ENCODE measurements at places on chromosomes 11 and 22. TPM values are rescaled to one million over a fixed set of nuclear protein-coding genes. Genes with fewer than 3 reads are reported as not detected.

- H3K4me3 ChIP-seq: no peak overlapping the region
- no peaks in the 10 kb centered on the region for H3K36me3 ChIP-seq
- H3K27me3 ChIP-seq: no peaks in the 10 kb centered on the region
- H3K4me1 ChIP-seq: no peaks in the 10 kb centered on the region
- DNase-seq: no peak
- H3K27ac ChIP-seq: no peak overlapping the region
These were observed 733.0 kb upstream of the KIRREL3 start for GRCh38 chr11:127733552-127733951.

DNA sequence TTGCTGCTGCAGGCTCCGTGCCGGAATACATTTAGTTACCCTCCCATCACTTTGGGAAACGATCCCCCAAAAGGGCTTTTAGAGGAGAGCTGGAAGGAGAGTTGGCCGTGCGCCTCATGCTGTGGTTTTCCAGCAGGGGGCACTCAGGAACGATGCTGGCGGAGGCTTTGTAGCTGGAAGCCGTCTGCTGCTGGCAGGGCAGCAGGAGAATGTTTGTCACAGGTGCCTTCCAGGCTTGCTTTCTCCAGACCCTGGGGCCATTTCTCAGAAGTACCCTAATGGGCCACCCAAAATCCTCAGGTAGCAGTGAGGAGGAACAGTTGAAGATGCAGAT, 30.0 kb upstream of the CABP7 start:
- H3K27me3 ChIP-seq: no peaks in the 10 kb centered on the region
- no peak for DNase-seq
- H3K4me3 ChIP-seq: no peak overlapping the region
- H3K4me1 ChIP-seq: no peaks in the 10 kb centered on the region

- H3K27me3 ChIP-seq: no peaks in the 10 kb centered on the region
- peaks cover 54% of the 10 kb centered on the region for H3K4me1 ChIP-seq
These were observed 1.6 kb downstream of the CPT1A start for GRCh38 chr11:68839911-68840641.

DNA sequence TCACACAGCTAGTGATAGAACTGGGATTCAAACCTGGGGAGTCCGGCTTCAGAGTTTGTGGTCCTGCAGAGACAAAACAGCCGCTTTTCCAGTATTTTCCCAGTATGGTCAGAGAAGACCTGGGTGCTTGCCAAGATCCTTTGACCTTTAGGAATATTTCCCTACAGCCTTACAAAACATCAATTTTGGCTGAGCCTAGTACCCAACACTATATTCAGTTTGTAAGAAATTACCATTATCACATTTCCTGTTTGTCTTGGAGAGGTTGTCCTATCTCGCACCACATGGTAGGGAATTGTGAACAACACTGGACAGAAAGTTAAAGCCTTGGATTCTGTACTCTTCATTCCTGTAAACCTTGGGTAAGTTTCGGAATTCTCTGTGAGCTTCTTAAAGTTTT, 10.7 kb upstream of the NEU3 start:
- no peak for DNase-seq
- peaks cover 59% of the 10 kb centered on the region for H3K36me3 ChIP-seq
- no peak overlapping the region for H3K27ac ChIP-seq
- no peaks in the 10 kb centered on the region for H3K27me3 ChIP-seq
- H3K4me1 ChIP-seq: peaks cover 8% of the 10 kb centered on the region

DNA sequence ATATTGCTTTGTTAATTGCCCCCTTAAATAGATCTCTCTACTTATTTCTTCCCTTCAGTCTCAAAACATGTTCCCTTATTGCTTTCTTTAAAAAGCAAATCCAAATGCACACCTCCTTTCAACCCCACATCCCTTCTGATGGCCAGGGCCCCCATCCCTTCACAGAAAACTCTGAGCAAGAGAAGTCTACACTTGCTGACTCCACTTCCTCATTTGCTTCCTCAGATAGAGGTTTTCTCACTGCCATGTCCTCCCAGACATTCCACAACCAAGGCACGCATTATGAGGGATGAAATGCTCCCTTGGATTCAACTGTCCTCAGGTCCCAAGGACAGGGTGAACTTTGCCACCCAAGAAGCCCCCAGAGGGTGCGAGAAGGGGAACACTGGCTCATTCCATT, 43.1 kb downstream of the CSNK2A3 start:
- no peaks in the 10 kb centered on the region for H3K27me3 ChIP-seq
- no peak overlapping the region for H3K27ac ChIP-seq
- H3K4me3 ChIP-seq: no peak overlapping the region
- DNase-seq: no peak
- H3K4me1 ChIP-seq: peaks cover 4% of the 10 kb centered on the region
- no peaks in the 10 kb centered on the region for H3K36me3 ChIP-seq

GRCh38 chr11:76704171-76704948, 33.8 kb upstream of the LRRC32 start:
- no peaks in the 10 kb centered on the region for H3K36me3 ChIP-seq
- H3K4me3 ChIP-seq: no peak overlapping the region
- H3K27ac ChIP-seq: no peak overlapping the region
- H3K4me1 ChIP-seq: no peaks in the 10 kb centered on the region

GRCh38 chr11:59756558-59756840, 1.3 kb downstream of the STX3 start:
- peaks cover 3% of the 10 kb centered on the region for H3K36me3 ChIP-seq
- H3K4me1 ChIP-seq: peaks cover 28% of the 10 kb centered on the region
- DNase-seq: no peak

DNA sequence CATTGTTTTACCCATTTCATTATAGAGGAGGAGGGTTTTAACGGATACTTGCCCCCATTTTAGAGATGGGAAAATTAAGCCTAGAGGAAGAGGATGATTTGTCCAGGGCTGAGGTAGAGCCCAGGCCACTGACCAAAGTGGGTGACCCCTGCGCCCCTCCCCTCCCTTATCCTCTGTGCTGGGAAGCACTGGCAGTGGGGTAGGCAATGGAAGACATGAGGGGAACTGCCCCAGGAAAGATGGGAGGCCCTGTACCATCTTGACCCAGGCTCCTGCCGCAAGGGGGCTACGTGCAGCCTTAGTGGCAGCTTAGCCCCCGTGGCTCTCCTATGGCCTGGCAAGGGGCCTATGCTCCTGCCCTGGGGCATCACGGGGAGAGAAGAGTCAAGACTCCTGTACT, 76.4 kb upstream of the MYOD1 start:
- no peaks in the 10 kb centered on the region for H3K4me1 ChIP-seq
- no peak overlapping the region for H3K4me3 ChIP-seq
- H3K27me3 ChIP-seq: no peaks in the 10 kb centered on the region
- no peak for DNase-seq
- no peak overlapping the region for H3K27ac ChIP-seq

GRCh38 chr11:67406969-67407687, 3.2 kb downstream of the TBC1D10C start:
- H3K27me3 ChIP-seq: no peaks in the 10 kb centered on the region
- H3K4me3 ChIP-seq: peak overlapping the region; percentile 60
- H3K4me1 ChIP-seq: peaks cover 92% of the 10 kb centered on the region
- no peak for DNase-seq
- peaks cover 36% of the 10 kb centered on the region for H3K36me3 ChIP-seq

GRCh38 chr11:69912911-69913451, 93.8 kb upstream of the FGF3 start:
- DNase-seq: no peak
- no peaks in the 10 kb centered on the region for H3K36me3 ChIP-seq
- H3K27ac ChIP-seq: no peak overlapping the region
- H3K27me3 ChIP-seq: peaks cover 16% of the 10 kb centered on the region
- no peak overlapping the region for H3K4me3 ChIP-seq
- H3K4me1 ChIP-seq: no peaks in the 10 kb centered on the region

- DNase-seq: no peak
- no peaks in the 10 kb centered on the region for H3K36me3 ChIP-seq
- H3K4me3 ChIP-seq: no peak overlapping the region
- H3K4me1 ChIP-seq: no peaks in the 10 kb centered on the region
- H3K27me3 ChIP-seq: no peaks in the 10 kb centered on the region
These were observed 276.5 kb upstream of the MTNR1B start for GRCh38 chr11:92692826-92693546.

- peaks cover 93% of the 10 kb centered on the region for H3K4me1 ChIP-seq
- peak overlapping the region; percentile 72 for H3K4me3 ChIP-seq
- no peaks in the 10 kb centered on the region for H3K27me3 ChIP-seq
- H3K36me3 ChIP-seq: peaks cover 12% of the 10 kb centered on the region
These were observed 12.0 kb downstream of the TBC1D22A start for GRCh38 chr22:46774253-46774979.

GRCh38 chr11:45726493-45727054, 61.2 kb upstream of the CHST1 start:
- H3K27ac ChIP-seq: no peak overlapping the region
- no peak overlapping the region for H3K4me3 ChIP-seq

GRCh38 chr22:43377896-43378704, 33.7 kb upstream of the MPPED1 start:
- DNase-seq: no peak
- peaks cover 44% of the 10 kb centered on the region for H3K27me3 ChIP-seq
- no peak overlapping the region for H3K4me3 ChIP-seq
- H3K36me3 ChIP-seq: no peaks in the 10 kb centered on the region
- H3K27ac ChIP-seq: no peak overlapping the region

GRCh38 chr11:125110506-125110905, 920 bp downstream of the TMEM218 start:
- DNase-seq: no peak
- H3K4me3 ChIP-seq: peak overlapping the region; percentile 98
- H3K27ac ChIP-seq: peak overlapping the region; percentile 97
- H3K4me1 ChIP-seq: peaks cover 23% of the 10 kb centered on the region
- H3K36me3 ChIP-seq: peaks cover 10% of the 10 kb centered on the region
- H3K27me3 ChIP-seq: peaks cover 2% of the 10 kb centered on the region

GRCh38 chr22:41157083-41157482, 48.0 kb upstream of the L3MBTL2 start:
- DNase-seq: no peak
- no peaks in the 10 kb centered on the region for H3K27me3 ChIP-seq
- H3K27ac ChIP-seq: no peak overlapping the region
- H3K4me1 ChIP-seq: no peaks in the 10 kb centered on the region
- peaks cover 94% of the 10 kb centered on the region for H3K36me3 ChIP-seq

DNA sequence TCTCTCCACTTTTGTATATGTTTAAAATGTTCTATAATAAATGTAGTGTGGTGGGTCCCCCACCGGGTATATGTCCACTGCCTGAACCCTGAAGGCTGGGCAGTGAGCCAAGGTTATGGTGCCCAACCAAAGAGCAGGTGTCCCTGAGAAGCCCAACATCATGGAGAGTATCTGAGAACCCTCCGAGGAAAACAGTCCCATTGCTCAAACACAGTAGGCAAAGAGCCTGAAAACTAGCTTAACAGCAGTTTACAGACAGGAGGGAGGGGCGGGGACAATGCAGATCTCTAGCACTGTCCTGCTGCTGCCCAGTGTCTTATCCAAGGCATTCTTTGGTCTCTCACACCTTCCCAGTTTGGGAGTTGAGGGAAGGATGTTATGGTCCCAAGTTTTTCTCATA, 91.0 kb downstream of the TMPRSS5 start:
- no peak overlapping the region for H3K4me3 ChIP-seq
- no peak overlapping the region for H3K27ac ChIP-seq
- DNase-seq: no peak
- H3K36me3 ChIP-seq: no peaks in the 10 kb centered on the region

DNA sequence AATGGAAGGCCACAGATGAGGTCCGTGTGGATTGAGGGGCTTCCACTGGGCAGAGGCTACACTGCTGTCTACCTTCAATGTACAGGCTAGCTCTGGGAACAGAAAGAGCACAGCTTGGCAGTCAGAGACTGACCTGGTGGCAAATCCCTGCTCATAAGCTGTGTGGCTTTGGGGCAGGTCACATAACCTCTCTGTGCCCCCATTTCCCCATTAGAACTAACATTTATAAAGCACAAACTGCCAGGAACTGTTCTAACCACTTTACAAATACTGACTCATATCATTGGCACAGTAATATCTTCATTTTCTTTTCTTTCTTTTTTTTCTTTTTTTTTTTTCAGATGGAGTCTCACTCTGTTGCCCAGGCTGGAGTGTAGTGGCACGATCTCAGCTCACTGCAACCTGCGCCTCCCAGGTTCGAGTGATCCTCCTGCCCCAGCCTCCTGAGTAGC, 3.1 kb downstream of the FOSL1 start:
- H3K4me1 ChIP-seq: peaks cover 37% of the 10 kb centered on the region
- peaks cover 2% of the 10 kb centered on the region for H3K27me3 ChIP-seq
- no peak for DNase-seq
- H3K36me3 ChIP-seq: no peaks in the 10 kb centered on the region
- no peak overlapping the region for H3K4me3 ChIP-seq

Gene APOL4
- not detected for total RNA-seq

Gene CST6
- not detected for total RNA-seq

Gene BDNF
- total RNA-seq: not detected

Gene XBP1
- 67.3 TPM for total RNA-seq

Gene HBG2
- not detected for total RNA-seq

Gene CCS
- 59.0 TPM for total RNA-seq

Gene PGM2L1
- 3.5 TPM for total RNA-seq

Gene OTOG
- not detected for total RNA-seq

Data from activated B cell treated with CpG ODN at 0.5 μM for 24 hours (primary cell).